ENCODE measurements at places on chromosomes 5 and 9.

GRCh38 chr5:17785774-17786173 is 151.5 kb downstream of the TAF11L14 start:
- DNase-seq, result no peak

- DNase-seq, result no peak
Measured at GRCh38 chr5:56525113-56525512, 290.2 kb upstream of the MAP3K1 start.

- DNase-seq, result no peak
Measured at GRCh38 chr5:132182359-132183040, 45.2 kb downstream of the P4HA2 start.

DNA sequence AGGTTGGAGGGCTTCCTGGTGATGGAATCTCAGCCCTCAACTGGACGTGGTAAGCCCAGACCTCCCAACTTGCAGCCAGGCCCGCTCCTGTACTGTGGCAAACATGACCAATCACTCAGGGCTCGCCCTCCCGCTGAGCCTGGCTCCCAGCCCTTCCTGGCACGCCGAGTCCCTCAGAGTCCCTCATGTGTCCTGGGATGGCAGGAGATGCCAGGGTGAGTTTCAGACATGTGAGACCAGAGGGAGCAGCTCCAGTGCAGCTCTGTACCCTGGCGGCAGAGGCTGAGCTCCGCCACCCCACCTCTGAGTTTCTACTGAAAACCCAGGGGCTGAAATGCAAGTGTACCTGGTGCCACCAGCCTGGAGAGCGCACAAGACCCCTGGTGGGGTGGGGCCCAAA is 42.0 kb upstream of the RXRA start:
- no peak for DNase-seq

DNA sequence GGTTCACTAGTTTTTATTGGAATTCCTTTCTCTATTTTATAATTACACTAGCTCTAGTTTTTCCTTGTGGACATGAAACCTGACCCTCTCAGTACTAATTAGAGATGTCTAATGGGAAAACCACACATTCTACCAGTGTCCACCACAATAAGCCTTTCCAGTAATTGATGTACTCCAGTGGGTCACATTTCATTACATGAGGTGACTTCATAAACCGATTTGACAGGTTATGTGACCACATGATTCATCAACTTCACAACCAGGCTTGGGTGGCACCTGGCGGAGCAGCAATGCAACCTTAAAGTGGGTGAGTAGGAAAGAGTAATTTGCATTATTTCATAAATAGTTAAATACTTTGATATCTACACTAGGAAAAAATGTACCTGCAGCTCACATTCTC is 284.2 kb upstream of the ADAMTS16 start:
- DNase-seq, result no peak

GRCh38 chr9:109335121-109335520 is 14.3 kb upstream of the EPB41L4B start:
- DNase-seq, result no peak

GRCh38 chr9:81548911-81549310 is 140.4 kb downstream of the TLE1 start:
- no peak for DNase-seq

- no peak for DNase-seq
Measured at GRCh38 chr5:30376848-30377247, 816.6 kb upstream of the CDH6 start.

GRCh38 chr5:67248703-67249589 is 52.3 kb upstream of the CD180 start:
- no peak for DNase-seq

DNA sequence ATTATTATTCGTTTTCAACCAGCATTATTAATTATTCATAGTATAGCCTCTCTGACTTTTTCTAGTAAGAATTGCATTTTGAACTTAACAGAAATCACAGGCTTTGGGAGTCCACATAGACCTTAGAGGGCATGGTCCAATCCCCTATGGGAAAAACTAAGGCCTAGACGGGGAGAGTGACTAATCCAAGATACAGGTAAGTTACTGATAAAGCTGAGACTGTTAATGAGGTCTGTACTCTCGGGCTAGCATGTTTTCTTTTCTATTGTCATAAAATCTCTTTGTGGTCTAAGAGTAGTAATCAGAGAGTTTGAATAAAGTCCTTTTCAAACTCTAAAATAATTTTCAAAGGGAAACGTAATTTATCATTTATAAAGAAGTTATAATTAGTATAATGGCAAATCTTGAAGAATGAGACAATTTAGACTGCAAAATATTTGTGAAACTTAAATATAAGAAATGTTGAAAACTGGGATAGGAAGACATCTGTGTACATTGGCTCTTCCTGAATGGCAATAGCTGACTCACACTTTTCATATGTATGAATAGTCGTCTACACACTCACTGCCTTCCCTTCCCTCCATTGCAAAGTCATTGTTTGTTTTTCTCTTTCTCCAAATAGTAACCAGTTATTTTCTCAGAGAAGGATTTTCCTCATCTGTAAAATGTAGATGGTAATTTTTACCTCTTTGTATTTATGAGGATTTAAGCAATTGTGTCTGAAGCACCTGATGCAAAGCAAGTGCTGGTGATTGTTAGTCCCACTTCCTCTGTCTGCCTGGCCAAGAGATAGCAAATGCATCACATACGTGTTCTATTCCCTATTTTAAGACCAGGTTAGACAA is 207.9 kb upstream of the CD180 start:
- no peak for DNase-seq

- no peak for DNase-seq
Measured at GRCh38 chr5:129171194-129171944, 76.8 kb downstream of the ISOC1 start.

Data from thymus (tissue), 14 donors.